ENCODE measurements at places on chromosomes 4 and X.

- DNase-seq, result no peak
These were observed 214.9 kb downstream of the GASK1B start for GRCh38 chr4:157957905-157958304.

DNA sequence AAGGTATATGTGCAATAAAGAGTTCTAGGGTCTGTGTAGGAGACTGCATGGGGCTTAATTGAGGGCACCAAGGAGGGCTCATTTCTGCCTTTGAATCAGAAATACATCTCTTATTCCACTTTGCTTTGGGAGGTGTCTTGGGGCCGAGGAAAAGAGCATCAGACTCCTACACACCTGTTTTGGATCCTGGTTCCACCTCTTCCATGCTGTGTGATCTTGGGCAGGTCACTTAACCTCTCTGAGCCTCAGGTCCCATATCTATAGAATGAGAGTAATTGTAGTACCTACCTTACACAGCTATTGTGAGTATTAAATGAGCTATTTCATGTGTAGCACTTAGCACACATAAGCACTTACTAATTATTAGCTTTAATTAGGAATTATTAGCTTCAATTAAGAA, 100.6 kb downstream of the RTL5 start:
- no peak for DNase-seq

DNA sequence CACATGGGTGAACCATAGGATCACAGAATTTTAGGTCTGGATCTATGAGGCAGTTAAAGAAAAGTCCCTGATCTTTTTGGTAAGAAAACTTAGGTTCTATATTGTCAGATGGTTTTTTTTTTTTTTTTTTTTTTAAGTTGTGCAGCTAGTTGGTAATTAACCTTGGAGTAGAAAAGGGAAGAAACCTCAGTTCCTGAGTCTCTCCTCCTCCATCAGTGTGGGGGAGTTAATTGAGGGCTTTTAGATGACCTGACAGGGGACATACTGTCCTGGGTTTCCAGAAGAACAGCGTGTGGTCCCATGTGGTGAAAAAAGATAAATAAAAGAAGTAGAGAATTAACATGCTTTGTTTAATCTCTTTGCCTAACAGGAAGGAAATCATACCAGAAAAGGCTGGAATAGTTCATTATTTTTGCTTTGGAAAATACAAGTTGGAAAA, 123.7 kb downstream of the ARHGAP10 start:
- DNase-seq, result no peak

DNA sequence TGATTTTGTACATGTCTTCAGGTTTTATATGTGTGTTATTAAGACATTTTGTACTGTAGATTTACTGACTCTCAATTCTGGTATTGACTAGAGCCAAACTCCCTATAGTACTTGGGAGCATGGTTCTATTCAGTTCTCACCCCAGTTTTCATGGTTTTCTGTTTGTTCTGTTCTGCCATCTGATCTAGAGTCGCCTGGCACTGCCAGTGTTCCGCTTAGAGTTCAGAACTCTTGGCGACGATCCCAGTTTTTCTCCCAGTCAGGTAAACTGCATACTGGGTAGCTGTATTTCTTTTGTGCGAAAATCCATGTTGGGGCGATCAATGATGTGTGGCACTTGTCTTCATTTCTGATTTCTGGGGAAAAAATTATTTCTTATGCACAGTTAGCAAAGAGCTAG, 78.0 kb downstream of the PHOX2B start:
- no peak for DNase-seq

DNA sequence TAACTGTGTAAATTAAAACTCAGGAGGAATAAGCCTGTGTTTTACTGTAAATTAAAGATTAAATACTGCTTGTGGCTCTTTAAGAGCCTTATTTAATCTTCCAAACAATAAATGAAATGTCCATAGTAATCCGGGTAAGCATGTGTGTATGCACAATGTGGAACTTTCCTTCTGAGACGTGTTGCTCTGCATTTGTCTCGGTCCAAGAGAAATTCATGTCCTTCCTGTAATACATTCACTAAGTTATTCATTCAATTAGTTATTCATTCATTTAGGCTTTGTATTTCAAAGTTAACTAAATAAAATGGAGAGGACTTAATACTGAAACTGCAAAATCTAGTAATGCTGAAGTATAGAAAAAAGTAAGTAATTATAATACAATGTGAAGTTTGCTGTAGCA, 2728.8 kb downstream of the PCDH7 start:
- no peak for DNase-seq

DNA sequence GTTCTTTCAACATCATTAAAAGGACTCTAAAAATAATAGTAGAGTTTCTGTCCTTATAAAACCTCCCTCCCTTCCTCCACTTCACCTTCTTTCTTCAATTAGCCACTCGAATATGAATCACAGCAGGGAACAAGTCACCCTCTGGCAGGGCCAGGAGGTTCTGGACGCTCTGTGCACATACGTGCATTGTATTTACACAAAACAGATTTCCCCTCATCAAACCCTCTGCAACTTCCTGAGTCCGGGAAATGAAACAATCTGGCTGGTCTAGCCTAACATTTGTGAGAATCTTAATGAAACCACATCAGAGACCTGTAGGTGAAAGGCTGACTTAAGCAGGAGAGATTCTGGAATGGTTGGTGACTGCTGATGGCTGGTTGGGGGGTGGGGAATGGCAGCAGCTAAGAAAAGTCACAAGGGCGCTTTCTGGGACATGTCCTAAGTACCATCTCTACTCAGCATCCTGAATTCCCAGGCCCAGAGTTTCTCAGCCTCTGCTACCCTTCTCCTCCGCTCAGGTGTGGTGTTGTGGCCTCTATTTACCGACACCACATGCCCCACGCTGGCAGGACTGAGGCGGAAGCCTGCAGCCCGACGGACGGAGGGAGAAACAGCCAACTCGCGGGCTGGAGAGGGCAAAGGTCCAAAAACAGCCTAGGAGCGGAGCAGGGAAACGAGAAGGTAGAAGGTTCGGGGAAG, 1.0 kb downstream of the ZDHHC9 start:
- DNase-seq, result peak; percentile 86

- no peak for DNase-seq
These were observed 96.4 kb downstream of the POLA1 start for GRCh38 chrX:24790166-24790565.

- no peak for DNase-seq
These were observed 18.7 kb upstream of the ADD1 start for GRCh38 chr4:2824836-2825381.

DNA sequence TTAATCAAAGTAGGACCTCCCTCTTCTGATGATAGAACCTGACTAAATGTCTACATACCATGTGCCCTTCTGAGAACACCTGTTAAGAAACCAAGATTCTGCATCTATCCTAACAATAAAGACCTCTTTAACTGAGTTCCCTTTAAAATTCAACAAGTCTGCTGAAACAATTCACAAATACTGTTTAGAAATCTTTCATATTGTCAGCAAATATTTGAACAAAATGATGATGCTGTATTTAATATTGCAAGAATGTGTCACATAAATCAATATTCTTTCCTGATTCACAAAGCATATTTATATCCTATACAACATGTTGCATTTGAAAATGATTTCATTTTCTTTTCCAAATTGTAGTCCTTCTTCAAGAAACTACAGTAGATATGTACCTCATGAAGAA, 59.6 kb upstream of the BMPR1B start:
- DNase-seq, result no peak

- no peak for DNase-seq
These were observed 125.6 kb downstream of the CDS1 start for GRCh38 chr4:84708406-84709135.

- DNase-seq, result no peak
These were observed 108.3 kb upstream of the DIAPH2 start for GRCh38 chrX:96576368-96576767.

- DNase-seq, result no peak
These were observed 16.0 kb downstream of the PRDM8 start for GRCh38 chr4:80213117-80213815.

DNA sequence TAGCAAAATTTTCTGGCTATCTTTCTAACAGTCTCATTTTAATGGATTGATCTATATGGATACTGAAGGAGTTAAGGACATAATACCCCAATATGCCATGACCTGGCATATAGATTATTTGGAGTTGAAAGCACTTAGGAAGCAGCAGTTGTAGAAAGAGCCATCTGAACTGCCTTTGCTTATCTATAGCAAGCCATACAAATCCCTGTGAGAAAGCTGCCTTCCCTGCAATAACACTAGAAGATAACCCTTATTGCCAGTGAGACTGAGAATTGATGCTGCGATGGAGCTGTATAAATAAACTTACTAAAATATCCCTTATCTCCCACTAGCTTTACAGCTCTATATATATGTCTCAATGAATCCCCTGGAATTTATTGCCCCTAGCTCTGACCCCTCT, 346.3 kb downstream of the TECRL start:
- no peak for DNase-seq

DNA sequence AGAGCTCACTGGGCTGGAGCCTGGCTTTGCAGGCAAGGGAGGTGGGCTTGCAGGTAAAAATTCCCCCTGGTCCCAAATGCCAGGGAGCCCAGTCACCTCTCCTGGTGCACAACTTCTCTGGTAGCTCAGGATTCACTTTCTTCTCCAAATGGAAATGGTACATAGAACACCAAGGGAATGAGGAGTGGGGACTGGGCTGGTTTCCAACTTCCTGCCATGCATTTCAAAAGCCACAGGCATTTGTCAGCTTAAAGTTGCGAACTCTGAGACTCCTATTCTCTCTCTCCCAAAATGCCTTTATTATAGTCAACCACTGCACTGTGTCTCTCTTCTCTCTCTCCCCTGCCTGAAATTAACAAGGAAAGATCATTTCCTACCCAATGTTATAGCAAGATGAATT, 177.3 kb downstream of the GRIA3 start:
- no peak for DNase-seq

DNA sequence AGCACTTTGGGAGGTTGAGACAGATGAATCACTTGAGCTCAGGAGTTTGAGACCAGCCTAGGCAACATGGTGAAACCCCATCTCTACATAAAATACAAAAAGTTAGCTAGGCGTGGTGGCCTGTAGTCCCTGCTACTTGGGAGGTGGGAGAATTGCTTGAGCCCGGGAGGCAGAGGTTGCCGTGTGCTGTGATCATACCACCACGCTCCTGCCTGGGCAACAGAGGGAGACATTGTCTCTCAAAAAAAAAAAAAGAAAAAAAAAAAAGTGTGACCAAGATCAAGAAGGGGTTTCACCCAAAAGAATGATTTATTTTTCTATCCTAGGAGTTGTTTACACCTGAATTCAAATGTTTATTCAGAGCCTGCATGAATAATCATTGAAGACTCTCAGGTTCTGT, 572.4 kb upstream of the GALNT7 start:
- DNase-seq, result no peak

DNA sequence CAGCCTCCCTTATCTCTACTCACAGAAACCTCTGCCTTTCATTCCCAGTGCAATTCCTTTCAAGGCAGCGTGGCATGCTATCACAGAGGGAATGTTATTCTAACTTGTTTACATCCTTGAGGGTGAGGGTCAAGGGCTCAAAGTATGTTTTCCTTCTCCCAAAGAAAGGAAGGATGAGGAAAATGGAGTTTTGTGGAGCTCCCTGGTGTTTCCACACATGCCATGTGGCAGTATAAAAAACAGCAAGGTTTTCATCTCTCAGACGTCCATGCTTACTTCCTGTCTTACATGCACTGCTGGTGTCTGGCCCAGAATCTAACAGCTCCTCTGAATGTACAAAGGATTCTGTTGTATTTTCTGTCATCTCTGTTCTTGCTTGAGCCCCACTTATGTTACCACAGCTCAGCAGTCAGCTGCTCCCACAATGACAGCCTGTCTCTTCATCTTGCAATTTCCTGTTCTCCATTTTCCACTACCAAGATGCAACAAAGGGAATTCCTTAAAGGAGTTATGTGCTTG, 128.0 kb downstream of the SNCA start:
- no peak for DNase-seq

GRCh38 chrX:70452143-70452733, 7.6 kb downstream of the DLG3 start:
- DNase-seq, result peak; percentile 54

GRCh38 chr4:23630110-23630509, 259.7 kb downstream of the PPARGC1A start:
- DNase-seq, result no peak

- no peak for DNase-seq
These were observed 582.8 kb upstream of the CPEB2 start for GRCh38 chr4:14419516-14419915.

DNA sequence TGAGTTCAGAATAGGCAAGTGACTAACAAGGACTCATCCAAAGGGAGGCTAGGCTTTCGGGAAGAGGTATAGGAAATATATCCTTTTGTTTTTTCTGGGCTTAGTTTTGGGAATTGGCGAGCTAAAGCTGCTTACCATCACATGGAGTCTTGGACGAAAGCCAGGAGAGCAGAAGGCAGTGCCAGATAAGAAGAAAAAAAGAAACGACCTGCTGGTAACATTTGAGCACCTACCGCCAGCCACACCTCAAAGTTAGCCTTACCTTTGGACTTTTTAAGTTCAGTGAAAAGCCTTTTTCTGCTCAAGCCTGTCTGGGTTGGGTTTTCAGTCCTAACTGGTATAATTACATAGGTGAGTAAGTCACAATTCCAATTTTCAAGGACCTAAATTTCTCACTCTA, 85.1 kb upstream of the LCORL start:
- no peak for DNase-seq

DNA sequence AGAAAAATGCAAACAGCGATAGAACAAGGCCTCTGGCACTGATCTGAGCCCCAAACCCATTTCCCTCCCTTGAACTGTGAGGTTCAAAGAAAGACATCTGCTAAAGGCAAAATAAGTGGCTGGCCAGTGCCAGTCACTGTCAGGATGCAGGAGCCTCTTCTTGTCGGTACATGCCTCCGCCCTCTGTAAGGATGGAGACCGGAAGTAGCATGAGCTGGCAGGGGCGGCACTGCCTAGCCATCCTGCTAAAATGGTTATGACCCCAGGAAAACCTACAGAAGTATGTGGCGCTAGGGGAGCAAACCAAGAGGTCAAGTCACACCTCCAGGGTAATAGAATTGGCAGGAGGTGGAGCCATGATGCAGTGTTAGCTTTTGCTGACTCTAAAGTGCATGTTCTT, 180.3 kb downstream of the DCLK2 start:
- no peak for DNase-seq

DNA sequence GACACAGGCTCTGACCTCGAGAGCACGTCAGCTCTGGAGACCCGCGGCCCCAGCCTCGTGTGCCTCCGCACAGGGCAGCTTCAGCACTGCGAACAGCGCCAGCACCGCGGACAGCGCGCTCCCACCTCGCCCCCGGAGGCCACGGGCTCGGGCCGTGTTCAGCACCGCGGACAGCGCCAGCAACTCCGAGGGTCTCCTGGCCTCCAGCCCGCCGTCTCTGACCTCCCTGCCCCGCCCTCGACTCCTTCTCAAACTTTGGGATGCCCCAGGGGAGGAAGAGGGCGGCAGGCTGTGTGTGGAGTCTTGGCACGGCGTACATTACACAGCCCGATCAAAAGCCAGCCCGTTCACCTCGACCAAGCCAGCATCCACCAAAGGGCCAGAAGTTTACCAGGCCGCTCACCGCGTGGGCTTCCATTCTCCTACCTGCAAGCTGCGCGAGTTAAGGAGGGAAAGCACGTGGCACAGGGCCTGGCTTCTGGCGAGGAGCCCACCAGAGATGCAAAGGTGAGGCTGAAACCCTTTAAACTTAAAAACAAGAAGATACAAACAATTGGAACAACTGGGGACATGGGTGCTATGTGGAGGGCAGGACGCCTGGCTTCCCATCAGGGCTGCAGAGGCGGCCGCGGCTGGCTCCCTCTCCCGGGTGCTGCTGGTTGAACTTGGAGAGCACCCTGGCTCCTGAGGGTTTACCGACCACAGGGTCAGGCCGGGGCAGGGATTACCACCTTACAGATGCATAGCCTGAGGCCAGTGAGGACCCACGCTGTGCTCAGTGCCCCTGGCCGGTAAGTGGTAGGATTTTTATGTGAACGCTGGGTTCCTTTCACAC, 4.5 kb upstream of the NKX1-1 start:
- DNase-seq, result no peak

Measured in SW480 (cell line).